ENCODE measurements at places on chromosomes 12 and 14.

- DNase-seq, result no peak
These were observed 146.8 kb downstream of the TMTC2 start for GRCh38 chr12:82833481-82833880.

- no peak for DNase-seq
These were observed 607.6 kb upstream of the FLRT2 start for GRCh38 chr14:84922370-84922769.

- DNase-seq, result no peak
These were observed 33.9 kb downstream of the FBXO33 start for GRCh38 chr14:39398382-39398781.

DNA sequence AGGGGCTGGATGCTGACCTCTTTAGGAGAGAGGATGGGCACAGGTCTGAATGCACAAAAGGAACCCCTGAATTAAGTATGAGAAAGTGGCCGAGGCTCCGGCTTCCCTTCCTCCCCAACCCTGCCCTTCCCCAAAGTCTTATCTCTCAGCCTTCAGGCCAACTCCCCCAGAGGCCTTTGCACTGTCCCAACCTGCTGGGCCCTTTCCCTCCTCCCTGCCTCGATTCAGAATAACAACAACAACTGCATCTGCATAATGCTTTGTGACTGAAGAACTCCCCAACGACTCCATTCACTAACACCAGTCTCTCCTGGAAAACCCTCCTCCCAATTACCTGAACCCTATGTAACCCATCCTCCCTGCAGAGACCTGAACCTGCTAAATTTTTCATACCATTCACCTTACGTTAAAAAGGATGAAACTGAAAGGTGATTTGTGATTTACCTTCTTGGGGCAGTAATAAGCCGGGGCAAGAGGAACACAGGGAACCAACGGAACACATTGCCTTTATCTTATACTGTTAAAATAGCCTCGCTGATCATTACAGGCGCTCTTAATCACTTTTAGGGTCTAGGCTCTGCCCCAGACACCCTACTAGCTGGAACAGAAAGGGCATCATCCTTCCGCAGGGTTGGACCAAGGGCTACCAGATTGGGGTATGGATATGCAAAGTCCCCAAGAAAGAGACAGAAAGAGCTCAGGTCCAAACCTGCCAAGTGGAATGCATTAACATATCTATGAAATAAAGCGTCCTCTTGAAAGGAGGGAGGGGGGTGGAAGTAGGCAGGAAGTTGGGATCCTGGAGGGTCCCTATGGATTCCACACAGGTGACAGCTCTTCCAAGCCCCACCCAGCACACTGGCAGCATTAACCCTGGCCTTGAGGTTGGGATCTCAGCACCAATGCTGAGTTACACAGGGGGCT is 24.2 kb upstream of the FOXN3 start:
- no peak for DNase-seq

GRCh38 chr14:65731933-65732506 is 319.5 kb downstream of the FUT8 start:
- DNase-seq, result peak; percentile 81

- DNase-seq, result peak; percentile 86
These were observed 335.1 kb downstream of the DUSP6 start for GRCh38 chr12:89016970-89017778.

- peak; percentile 77 for DNase-seq
These were observed 303.3 kb downstream of the DPF3 start for GRCh38 chr14:72590577-72590976.

DNA sequence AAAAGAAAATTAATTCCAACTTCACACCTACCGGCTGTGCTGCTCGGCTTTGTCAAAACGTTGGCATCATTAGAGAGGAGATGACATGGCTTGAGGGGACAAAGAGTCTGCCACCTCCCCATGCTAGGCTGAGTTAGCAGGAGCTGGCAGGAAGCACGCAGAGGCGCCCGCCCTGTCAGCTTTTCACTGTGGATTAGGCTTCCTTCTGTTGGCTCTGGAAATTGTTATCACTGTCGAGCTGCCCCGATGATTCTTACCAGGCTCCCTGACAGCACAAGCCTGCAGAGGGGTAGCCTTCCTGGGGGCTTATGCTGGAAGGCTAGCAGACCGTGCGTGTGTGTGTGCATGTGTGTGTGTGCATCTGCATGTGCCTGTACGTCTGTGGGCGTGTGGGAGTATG is 490.9 kb upstream of the TBX3 start:
- DNase-seq, result no peak

- DNase-seq, result no peak
These were observed 22.9 kb downstream of the NIN start for GRCh38 chr14:50808053-50808452.

GRCh38 chr12:31803306-31804184 is 74.7 kb upstream of the AMN1 start:
- no peak for DNase-seq

Data from activated CD4-positive, alpha-beta T cell treated with anti-CD3 and anti-CD28 coated beads, Interleukin-2, amount 10 ng/mL, durations not matched to agents 24 days and 14 days (primary cell).